ENCODE measurements at places on chromosomes 1 and 21.

DNA sequence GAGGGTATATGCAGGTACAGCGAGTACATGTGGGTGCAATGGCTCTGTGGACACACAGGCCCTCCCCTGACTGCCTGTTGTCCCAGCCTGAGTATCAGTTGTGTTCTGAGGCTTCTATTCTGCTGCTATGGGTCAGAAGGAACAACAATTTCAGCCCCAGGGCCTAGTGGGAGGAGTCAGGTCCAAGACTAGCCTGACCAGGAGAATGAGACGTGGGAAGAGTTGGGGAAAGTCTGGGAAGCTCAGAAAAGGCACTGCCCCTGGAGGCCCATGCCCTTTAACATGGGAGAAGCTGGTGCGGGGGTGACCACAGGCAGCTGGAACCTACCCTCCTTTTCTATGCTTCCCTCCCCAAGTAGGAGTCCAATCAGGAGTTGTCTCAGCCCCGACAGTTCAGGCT lies 7.7 kb downstream of the IGSF8 start:
- DNase-seq = no peak

DNA sequence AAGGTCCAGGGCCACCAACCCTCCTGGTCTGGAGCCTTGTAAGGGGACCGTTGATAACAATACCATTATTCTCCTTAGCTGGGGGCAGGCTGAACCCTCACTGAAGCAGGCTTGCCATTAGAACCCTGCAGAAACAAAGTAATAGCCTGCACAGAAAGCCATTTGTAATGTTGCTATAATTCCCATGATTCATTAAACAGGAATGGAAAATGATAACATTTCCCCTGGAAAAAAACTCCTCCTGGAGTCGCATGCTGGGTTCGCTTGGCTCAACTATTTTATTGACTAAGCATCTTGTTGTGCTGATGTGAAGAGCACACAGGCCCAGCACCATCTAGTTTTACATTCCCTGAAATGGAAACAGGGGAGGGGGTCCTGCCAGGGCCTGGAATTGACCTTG lies 155.6 kb upstream of the CSF3R start:
- peak; percentile 20 for DNase-seq

- DNase-seq = no peak
Observed at GRCh38 chr21:44763451-44764318, 37.9 kb downstream of the UBE2G2 start.

DNA sequence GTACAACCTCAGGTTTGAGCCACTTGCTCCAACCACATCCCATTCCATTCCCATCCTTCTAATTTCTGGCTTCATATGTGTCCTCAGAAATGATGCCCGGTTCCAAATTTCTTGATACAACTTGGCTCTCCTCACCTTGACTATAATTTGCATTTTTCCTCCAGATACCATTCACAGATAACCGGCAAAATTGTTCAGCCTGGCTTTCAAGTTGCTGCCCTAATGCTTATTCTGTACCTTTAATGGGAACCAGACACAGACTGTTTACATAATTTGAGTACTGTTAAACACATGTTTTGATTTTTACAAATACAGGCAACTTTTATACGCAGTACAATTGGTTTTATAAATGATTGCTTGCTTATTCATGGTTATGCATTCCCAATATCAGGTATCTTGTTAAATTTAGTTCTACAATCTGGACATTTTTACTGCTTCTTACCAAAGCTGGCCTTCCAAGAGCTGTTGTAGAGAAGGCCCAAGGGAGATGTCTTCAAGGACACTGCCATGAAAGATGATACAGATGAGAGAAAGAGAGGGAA lies 649.5 kb upstream of the CAMK1G start:
- no peak for DNase-seq

DNA sequence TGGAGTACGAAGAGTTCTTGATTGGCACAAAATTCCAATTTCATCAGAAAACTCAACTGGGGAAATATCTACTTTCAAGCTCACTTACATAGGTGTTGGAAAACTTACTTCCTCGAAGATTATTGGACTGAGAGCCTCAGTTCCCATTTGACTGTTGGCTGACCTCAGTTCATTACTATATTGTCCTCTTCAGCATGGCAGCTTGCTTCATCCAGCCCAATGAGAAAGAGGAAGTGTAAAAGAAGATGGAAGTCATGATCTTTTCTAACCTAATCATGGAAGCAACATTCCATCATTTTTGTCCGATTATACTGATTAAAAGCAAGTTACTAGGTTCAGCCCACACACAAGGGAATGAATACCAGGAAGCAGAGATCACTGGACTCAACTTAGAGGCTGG lies 49.4 kb downstream of the HSD3B1 start:
- DNase-seq = no peak

GRCh38 chr1:226618380-226618779 lies 69.8 kb downstream of the STUM start:
- no peak for DNase-seq

GRCh38 chr1:205942631-205943159 lies 561 bp downstream of the SLC26A9 start:
- peak; percentile 57 for DNase-seq

- DNase-seq = no peak
Observed at GRCh38 chr1:147201276-147201675, 23.9 kb downstream of the FMO5 start.

GRCh38 chr1:208134491-208134890 lies 109.7 kb downstream of the PLXNA2 start:
- no peak for DNase-seq

DNA sequence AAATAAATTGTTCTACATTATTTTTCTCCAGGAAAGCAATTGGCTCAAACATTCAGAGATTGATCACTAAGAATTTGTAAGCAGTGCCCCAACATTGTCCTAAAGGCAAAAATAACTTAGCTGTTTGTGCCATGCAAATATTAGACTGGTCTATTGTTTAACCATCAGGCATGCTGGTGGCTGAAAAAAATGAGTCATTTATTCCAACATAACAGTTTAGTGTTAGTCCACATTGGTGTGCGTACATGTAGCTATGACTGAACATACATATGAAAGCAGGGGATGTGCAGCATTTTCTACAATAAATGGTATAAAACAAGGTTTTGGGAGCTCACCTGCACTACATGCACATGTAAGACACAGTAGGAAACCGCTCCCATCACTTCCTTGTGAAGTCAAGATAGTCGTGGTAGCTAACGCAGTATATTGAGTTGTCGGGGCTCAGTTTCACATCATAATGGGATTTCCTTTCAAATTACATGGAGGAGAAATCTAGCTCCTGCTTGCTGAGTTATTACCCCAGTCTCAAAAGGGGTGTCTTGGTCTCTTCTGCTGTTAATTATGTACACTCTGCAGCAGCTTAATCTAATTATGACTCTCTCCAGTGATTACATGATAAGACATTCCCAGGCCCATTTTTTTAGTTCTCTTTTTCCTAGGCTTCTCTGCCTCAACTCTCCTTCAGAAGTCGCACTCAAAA lies 199.4 kb downstream of the LYPLAL1 start:
- DNase-seq = no peak

DNA sequence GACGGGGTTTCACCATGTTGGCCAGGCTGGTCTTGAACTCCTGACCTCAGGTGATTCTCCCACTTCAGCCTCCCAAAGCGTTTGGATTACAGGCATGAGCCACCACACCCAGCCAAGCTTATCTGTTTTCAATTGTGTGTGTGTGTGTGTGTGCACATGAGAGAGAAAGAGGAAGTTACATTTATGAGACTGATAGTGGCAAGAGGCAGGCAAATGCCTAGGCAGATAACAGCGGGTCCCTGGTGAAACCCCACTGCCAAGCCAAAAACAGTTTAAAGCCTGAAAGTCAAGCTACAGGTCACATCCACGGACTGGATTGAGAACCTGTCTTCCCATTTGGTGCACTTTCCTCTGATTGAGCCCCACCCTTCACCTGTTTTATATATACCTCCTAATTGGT lies 35.1 kb upstream of the IFNGR2 start:
- no peak for DNase-seq

DNA sequence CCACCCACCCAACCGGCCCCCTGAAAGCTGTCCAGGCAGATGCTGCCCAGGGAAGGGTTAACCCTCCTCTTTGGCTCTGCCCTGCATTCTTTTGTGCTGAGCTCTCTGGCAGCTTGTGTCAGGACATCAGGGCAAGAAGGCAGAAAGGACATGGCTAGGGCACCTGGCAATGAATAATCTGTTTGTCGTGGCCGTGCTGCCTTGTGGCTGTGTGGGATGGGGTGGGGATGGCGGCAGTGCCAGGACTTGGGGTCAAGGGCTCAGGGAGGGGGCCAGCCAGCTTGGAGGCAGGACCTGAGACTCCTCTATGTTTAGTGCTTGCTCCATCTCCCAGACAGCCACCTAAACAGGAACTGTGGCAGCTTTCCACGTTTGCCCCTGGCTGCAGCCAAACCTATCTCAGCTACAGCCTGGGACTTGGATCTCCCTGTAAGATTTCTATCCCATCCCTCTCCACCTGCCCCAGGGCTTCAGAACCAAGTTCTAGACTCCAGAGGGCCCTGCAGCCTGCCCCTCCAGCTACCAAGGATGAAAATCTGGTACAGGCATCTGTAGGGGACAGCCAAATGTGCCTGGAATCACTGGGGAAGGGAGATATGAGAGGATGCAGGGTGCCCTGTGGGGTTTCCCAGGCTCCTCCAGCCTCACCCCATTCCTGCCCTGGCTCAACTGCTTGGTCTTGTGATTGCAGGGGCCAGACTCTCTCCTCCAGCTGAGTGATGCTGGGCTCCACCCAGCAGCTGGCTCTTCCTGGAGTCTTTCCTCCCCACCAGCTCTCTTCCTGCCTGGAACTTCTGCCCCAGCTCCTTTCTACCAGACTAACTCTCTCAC lies 9.6 kb upstream of the GPR37L1 start:
- no peak for DNase-seq

GRCh38 chr1:80462006-80462405 lies 1338.7 kb upstream of the ADGRL2 start:
- no peak for DNase-seq

DNA sequence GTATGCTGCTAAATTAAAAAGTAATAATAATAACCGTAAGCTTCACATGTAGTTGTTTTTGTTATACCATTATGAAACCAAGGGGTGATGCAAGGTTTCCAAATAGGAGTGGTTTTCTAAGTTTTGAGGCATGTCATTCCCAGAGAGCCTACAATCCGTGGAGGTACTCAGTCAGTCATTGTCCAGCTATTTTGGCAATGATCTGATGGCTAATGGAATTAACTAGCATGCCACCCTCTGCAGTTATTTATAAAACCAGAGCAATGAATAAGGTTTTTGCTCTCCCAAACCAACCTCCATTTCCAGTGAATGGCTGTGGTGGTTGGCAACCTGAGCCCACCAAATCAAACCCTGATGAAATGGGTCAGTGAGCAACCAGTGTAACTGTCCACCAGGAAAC lies 106.4 kb downstream of the TBX15 start:
- DNase-seq = no peak

DNA sequence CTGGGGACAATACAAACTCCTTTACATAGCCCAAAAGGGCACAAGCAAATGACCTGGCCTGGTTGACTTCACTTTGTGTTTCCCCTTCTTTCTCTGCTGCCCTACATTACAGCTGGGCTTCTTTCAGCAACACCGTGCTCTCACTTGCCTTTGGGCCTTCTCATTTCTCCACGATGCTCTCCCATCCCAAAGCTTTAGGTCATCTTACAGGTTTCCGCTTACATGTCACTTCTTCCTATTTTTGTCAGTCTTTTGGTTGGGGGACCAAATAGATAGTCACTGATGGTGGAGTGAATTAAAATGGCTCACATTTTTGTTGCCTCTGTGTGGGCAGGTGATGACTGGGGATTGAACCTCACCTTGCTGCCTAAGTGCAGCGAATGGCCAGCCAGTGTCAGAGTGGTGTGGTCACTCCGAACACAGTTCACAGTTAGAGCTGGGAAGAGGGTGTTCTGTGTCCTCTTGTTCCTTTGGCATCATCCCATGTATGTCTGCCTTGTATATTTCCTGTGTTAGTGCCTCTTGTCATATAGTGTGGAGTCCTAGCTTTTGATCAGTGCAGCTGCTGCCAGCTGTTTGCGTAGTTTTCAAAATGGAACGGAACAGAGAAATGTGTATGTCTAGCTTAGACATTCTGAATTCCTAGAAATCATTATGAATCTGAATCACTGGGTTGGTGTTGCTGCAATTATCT lies 134.8 kb downstream of the NOS1AP start:
- DNase-seq = no peak

GRCh38 chr1:213714645-213715044 lies 273.1 kb upstream of the PROX1 start:
- no peak for DNase-seq

- DNase-seq = peak; percentile 31
Observed at GRCh38 chr1:165129568-165130164, 226.8 kb downstream of the LMX1A start.

DNA sequence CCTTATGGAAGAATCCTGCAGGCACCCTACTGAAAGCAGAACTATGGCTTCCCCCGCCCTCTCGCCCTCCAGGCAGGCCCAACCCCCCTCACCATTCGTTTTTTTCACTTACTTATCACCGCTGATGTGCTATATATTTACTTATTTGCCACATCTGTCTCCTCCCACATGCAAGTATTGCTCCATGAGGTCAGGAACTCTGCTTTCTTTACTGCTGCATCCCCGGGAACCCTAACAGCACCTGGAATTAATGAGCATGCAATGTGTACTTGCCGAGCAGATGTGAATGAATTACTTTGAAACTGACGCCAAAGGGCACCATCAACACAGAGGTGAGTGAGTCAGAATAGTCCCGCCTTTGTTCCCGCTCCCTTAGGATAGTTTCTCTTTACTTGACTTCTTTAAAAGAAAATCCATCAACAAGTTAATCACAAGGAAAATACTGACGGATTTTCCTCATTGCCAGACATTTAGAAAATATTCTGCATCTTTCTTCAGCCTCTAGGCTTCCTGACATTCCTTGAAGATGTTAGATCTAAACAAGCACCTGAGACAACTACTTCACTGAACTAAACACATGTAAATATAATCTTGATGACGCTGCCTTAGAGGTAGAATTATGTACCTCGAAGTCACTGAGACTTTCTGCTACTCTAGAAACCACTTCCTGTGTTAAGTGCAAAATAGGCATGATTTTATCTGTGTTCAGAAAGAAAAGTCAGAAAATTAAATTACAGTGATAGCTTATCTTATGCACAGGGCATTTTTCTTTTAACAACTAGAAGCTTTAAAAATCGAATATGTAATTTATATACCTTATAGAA lies 17.5 kb upstream of the RAB4A start:
- DNase-seq = peak; percentile 85

DNA sequence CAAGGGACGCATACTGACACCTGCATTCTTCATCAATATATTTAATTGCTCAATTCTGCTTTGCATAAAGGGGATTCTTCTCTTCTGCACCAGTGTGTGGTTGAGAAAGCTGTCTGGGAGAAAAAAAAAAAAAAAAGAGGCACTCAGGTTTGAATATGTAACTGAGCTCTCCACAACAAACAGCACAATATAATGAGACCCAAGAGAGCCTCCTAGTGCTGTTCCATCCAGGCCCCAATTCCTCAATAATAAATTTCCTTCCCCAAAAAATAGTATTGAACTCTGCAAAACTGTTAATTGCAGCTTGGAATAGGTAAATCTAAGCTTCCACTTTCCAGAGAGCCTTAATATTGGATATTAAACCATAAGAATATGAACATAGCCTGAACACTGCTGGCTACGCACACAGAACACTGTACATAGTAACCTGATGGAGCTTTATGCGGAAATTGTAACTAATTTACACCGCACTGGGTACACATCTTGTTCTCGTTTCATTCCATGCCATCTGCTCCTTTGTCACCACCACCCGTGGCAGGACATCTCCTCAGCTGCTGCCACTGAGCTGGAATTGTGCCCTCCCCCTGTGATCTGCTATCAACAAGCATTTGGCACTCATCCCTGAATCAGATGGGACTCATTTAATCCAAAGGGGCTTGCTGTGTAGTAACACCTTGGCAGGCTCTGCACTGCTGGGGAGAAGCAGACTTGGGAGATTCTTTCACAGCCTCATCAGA lies 272.0 kb downstream of the HHIPL2 start:
- no peak for DNase-seq

- DNase-seq = no peak
Observed at GRCh38 chr1:55039342-55040082, at the start of gene PCSK9. TSS of gene PCSK9 (plus strand) at chr1:55039548. CDS start at chr1:55039838, 290 bp downstream.
